ENCODE measurements at places on chromosomes 13 and 19.

GRCh38 chr13:90628471-90628870 lies 719.0 kb upstream of the MIR17HG start:
- no peak for DNase-seq

DNA sequence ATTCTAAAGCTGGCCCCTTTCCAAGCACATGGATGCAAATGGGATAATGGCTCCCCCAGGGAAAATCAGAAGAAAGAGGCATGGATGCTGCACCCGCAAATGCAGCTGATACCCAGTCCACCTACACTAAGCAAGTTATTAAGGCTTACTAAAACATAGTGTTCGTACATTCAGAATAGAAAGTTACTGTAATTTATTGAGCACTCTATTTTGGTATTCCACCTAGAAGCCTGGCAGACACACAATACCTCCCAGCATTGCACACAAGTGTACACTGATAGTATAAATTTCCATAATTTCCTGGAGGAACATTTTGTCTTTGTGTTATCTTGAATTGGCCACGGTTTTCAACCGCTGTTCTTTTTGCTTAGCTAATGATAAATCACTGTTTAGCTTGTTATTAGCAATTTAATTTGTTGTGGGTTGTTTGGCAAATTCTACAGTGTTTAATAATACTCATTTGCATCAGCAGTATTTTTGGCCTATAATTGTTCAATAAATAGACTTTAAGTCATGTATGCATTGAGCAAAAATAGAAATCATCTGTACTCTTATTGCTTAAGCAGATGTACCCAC lies 94.5 kb upstream of the MRI1 start:
- DNase-seq = no peak

DNA sequence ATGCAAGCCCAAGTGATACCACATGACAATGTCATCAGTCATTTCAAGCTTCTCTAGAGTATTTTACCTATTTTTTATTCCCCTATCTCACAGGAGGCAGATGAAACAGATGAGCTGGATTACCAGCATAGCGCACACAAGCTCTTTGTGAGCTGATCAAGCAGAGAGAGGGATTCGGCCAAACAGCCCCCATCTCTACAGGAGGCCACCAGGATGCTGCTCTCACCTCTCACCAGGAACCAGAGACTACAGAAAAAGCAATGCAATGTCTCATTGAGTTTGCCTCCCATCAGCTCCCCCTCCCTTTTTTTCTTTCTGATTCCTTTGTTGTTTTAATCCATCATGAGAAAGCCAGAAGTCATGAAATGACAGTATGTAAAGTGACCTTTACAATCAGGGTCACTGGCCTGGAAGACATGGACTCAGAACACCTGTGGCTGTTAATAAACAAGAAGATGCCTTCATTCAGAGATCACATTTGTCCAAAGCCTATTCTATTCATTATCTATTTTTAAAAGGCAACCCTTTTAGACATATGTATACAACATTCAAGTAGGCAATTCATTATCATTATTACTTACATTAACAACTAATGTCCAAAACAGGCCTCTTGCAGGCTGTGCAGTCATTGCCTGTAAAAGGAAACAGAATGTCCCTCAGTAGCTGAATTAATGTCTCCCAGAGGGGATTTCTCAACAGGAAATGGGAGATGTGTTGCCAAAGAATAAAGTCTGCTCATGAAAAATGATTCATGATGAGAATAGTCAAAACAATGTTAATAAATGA lies 656.6 kb downstream of the TBC1D4 start:
- no peak for DNase-seq

DNA sequence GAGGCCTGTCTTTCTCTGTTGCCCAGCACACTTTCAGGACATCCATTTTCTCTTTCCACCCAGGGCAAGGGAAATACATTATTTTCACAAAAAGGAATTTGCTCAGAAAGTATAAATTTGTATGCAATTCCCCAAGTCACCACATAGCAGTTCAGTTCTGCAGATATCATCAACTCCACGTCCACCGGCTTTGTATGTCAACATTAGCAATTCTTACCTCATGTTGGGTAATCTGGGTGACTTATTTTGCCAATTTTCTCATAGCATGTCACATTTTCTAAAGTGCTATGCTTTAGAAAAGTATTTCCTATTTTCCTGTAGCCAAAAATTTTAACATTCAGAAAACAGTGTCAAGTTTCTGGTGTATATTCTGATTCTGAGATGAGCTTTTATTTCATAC lies 501.8 kb downstream of the EFNB2 start:
- no peak for DNase-seq

GRCh38 chr13:45782327-45783045 lies 69.1 kb downstream of the SIAH3 start:
- no peak for DNase-seq
